ENCODE measurements at places on chromosomes 4 and X. TPM values are rescaled to one million over a fixed set of nuclear protein-coding genes. Genes with fewer than 3 reads are reported as not detected.

NAA11 gene
- not detected for total RNA-seq

GIMD1 gene
- not detected for total RNA-seq

GABRG1 gene
- total RNA-seq = 0.16 TPM

SLIT2 gene
- 31.9 TPM for total RNA-seq

WDR13 gene
- 106 TPM for total RNA-seq

PNMA6A gene
- 1.4 TPM for total RNA-seq

IL1RAPL2 gene
- 1.1 TPM for total RNA-seq

TKTL2 gene
- not detected for total RNA-seq

MAGEA2B gene
- total RNA-seq = not detected

ATP7A gene
- 10.5 TPM for total RNA-seq

WWC2 gene
- total RNA-seq = 53.5 TPM

RPA4 gene
- 1.1 TPM for total RNA-seq

NXF2B gene
- total RNA-seq = not detected

EPGN gene
- not detected for total RNA-seq

PAGE1 gene
- not detected for total RNA-seq

GDPD2 gene
- not detected for total RNA-seq

DDX53 gene
- total RNA-seq = not detected

SORBS2 gene
- total RNA-seq = 1,032 TPM

ANKRD17 gene
- 55.1 TPM for total RNA-seq

ARAP2 gene
- 21.0 TPM for total RNA-seq

LCORL gene
- total RNA-seq = 33.9 TPM

MAP3K15 gene
- total RNA-seq = not detected

DCLK2 gene
- total RNA-seq = 23.8 TPM

PPBP gene
- not detected for total RNA-seq

PROM1 gene
- total RNA-seq = 2.5 TPM

TRIML2 gene
- not detected for total RNA-seq

RASSF6 gene
- 0.36 TPM for total RNA-seq

XAGE2 gene
- not detected for total RNA-seq

LYAR gene
- total RNA-seq = 11.4 TPM

GAGE12E gene
- total RNA-seq = not detected

UTP3 gene
- total RNA-seq = 15.3 TPM

SMR3B gene
- total RNA-seq = not detected

XKRX gene
- not detected for total RNA-seq

TRPC3 gene
- total RNA-seq = 0.36 TPM

CLDN2 gene
- total RNA-seq = not detected

NPY2R gene
- 2.1 TPM for total RNA-seq

SMIM10L2A gene
- 1.1 TPM for total RNA-seq

ARMCX1 gene
- total RNA-seq = 49.1 TPM

SMIM10 gene
- total RNA-seq = 11.1 TPM

MAOA gene
- total RNA-seq = 198 TPM

FHDC1 gene
- 0.81 TPM for total RNA-seq

CXCL1 gene
- 6.8 TPM for total RNA-seq

FREM3 gene
- not detected for total RNA-seq

SMARCAD1 gene
- total RNA-seq = 15.8 TPM

ZXDA gene
- 9.9 TPM for total RNA-seq

CXXC4 gene
- total RNA-seq = 3.9 TPM

TIMP1 gene
- 115 TPM for total RNA-seq

ARX gene
- not detected for total RNA-seq

All from sigmoid colon (tissue), 7 donors.